GM06990 (cell line): ENCODE measurements at places on chromosomes 3 and 15.
A peak's percentile ranks its signal among the peaks of the same experiment; 100 is the strongest.

DNA sequence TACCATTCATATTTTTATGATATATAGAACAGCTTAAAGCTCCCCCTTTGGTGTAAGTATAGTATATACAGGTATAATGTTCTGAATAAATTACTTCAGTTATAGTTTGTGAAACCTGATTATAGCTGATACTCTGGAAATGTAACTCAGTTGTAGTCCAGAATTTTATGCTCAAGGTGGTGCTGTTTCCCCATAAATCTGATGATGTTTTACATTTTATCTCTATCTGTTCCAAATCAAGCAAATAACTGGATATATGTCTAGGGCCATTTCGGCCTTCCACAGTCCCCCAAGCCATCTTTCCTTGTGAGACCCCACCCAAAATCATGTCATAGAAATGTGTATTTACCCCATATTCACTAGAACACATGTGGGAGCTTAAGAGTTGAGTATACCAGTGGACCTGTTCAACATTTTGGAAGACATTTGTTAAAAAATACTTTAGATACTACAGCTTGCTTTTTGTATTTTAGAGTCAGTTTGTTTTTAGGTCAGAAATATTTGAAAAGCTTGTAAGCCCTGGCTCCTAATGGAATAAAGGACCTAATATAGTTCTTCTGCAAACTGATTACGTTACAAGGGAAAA is 107.1 kb downstream of the ATG7 start:
- no peak for DNase-seq

DNA sequence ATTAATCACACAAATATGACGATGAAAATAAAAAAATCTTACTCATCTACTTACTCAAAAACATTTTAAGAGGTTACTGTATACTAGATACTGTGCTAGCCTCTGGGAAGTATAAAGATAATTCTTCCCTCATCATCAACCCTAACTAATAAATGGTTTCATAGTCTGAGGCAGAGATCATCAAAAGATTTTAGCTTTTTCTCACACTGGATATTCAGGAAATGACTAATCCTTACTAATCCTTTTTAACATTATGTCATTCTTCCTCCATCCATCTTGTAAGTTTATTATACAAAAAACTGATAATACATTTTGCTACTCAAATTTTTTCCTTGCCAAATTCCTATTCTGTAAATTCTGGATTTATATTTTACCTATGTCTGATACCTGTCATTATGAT is 29.7 kb downstream of the ACAD11 start:
- DNase-seq, result no peak

- no peak for DNase-seq
Measured at GRCh38 chr3:138148503-138148902, 16.3 kb upstream of the A4GNT start.

GRCh38 chr15:60660290-60661051 is 181.5 kb upstream of the ICE2 start:
- DNase-seq, result no peak

DNA sequence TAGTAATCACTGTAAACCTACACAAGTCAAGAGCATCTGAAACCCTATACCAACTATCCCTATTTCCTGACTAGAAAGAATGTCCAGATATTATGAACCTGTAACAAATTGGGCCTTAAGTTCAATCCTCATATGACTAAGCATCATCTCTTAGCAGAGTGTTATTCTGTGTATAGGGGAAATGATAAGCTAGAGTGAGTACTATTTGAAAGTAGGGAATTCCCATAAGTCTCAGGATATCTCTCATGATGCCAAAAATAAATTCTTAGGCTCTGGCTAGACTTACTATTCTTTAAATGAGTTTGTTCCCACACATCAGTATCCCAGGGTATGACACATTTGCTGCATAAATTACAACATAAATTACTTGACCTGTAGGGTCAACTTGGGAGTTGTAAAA is 15.3 kb downstream of the MRPL47 start:
- peak; percentile 11 for DNase-seq

DNA sequence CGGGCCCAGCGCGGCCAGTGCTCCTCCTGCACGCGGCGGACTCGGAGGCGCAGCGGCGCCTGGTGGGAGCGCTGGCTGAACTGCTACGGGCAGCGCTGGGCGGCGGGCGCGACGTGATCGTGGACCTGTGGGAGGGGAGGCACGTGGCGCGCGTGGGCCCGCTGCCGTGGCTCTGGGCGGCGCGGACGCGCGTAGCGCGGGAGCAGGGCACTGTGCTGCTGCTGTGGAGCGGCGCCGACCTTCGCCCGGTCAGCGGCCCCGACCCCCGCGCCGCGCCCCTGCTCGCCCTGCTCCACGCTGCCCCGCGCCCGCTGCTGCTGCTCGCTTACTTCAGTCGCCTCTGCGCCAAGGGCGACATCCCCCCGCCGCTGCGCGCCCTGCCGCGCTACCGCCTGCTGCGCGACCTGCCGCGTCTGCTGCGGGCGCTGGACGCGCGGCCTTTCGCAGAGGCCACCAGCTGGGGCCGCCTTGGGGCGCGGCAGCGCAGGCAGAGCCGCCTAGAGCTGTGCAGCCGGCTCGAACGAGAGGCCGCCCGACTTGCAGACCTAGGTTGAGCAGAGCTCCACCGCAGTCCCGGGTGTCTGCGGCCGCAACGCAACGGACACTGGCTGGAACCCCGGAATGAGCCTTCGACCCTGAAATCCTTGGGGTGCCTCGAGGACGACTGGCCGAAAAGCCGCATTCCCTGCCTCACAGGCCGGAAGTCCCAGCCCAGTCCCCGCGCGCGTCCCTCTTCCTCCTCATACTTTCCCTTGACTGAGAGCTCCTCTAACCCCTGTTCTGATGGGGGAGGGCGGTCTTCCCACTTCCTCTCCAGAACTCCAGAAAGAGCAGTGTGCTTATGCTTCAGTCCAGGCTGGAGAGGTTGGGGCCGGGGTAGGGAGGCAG is 1.4 kb upstream of the IL17RC start:
- peak; percentile 35 for DNase-seq

DNA sequence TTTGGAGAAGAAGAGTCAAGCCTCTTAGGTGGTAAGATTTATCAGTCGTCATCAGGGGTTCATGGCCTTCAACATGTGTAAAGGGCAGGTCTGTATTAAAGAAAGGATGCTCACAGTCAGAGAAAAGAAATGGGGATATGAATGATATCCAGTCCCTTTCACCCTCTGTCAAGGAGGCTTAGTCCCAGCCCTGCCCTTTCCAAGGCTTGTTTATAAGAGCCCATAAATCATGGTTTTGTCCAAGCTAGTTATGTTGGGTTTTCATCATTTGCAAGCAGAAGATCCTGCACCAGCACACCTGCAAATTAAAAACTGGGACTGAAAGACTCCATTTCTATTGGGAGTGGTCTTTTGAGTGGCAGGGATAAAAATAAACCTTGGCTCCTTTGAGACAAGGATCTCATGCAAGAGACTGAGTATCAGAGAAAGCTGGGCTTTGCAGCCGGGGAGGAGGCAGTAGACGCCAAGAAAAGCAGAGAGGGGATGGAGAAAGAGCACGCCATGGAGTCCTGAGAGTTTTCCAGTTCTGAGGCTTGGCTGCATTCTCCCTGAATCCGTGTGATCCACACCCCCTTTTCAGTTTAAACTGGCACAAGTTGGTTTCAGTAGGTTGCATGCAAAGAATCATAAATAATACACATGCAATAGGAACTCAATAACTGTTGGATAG is 12.6 kb upstream of the PDIA5 start:
- no peak for DNase-seq

DNA sequence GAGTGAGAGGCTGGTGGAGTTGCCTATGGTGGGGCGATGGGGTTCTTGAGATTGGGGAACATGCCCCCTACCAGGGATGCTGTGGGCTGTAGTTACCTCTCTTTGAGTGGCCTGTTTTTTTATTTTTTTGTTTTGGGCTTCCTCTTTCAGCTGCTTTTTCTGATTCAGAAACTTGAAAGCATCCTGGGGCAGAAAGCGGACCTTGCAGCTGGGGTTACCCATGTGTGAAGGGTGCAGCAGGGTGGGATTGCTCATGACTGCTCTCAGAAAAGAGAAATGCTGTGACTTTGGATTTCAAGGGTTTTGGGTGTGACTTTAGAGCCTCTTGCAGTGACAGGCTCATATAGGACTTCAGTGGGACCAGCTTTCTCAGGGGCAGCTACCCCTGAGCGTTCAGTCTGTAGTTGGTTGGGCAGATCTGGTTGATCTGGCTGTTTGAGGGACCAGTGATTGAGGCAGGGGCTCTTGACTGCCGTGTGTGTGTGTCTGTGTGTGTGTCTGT is 1.8 kb downstream of the LIMD1 start:
- peak; percentile 71 for DNase-seq

DNA sequence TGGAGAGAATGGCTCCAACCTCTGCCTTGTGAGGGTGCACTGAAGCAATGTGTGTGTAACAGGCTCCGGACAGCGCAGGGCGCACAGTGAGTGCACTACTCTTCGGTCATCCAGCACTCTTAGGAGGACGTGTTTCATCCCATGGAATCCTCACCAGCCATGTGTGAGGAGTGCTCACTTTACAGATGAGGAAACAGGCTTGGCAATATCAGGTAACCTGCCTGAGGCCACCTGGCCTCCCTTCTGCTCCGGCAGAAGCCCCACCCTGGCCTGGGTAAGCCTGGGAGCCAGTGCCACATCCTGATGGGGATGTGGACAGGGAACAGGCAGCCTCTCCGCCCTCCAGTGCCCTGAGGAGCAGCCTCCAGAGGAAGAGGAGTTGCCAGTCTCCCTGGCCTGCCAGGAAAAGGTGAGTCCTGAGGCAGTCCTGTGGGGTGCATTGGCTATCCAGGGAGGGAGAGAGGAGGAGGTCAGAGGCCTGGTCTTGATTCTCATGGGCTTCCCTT is 39.4 kb upstream of the LIMD1 start:
- no peak for DNase-seq

DNA sequence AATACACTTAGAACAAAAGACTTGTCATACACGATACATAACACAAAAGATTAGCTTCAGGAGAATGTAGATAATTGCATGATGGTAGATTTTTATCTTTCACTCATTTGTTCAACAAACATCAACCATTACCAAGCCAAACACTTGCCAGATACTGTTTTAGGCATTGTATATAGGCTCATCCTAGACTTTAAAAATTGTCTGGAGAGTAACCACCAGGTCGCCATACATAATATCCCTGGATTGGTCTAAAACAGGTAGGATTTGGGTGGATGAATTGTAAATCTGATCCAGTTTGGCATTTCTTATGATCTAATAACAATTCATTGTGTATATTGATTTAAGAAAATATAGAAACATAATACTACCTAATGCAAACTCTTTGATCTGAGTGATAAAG is 22.8 kb downstream of the GPR15 start:
- DNase-seq, result no peak

GRCh38 chr15:42152921-42153698 is 3.3 kb downstream of the PLA2G4F start:
- DNase-seq, result no peak

GRCh38 chr3:107372506-107372905 is 4.7 kb upstream of the CCDC54 start:
- no peak for DNase-seq

DNA sequence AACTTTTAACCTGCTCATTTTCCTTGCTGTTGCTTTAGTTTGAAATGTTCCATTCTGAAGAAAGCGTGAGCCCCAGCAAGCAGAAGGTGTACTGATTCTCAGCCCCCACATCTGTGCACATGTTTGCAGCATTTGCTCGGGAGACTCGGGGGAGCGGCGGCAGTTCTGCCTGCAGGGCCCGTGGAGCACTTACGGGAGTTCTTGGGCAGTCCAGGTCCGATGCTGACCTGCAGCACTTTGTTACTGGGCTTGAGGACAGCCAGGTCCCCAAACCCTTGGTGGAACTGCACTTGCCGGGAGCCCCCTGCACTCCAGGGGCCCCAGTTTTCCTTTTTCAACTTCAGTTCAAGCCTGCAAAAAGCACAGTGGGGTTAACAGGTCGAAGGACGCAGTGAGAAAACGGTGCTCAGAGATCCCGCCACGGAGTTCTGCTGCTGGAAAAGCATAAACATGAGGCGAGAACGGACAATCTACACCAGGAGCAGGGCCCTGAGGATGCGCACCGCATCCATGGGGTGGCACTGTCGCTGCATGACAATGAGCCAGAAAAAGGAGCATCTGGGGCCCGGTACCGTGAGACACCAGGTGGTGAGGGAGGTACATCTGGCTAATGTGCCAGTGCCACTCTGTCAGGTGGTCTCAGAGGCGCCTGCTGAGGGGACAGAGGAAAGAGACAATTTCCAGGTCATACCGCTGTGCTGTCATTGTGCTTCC is 45.6 kb upstream of the LDHAL6B start:
- no peak for DNase-seq

- no peak for DNase-seq
Measured at GRCh38 chr3:2441558-2441957, 342.9 kb downstream of the CNTN4 start.

DNA sequence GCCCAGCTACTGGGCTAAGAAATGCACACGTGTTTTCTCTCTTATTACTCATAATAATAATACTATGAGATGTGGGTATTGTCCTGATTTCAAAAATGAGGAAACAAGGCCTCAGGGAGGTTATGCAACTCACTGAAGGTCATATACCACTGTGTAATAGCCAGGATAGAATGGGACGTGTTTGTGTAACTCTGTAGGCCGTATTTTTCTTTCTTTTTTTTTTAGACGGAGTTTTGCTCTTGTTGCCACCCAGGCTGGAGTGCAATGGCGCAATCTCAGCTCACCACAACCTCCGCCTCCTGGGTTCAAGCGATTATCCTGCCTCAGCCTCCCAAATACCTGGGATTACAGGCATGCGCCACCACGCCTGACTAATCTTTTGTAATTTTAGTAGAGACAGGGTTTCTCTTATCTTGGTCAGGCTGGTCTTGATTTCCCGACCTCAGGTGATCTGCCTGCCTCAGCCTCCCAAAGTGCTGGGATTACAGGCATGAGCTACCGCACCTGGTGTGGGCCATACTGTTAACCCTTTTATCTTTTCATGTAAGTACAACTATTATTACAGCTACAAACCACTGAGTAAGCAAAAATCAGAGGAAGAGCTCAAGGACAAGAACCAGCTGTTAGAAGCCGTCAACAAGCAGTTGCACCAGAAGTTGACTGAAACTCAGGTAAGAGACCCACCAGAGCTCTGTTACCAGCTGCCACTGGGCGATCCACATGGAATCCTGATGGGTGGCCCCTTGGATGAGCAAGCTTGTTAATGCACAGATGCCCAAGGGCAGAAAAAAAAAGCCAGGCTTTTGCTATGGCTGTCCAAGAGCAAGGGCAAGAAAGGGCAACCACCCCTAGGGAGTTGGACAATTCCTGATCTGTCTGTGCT is 6.7 kb downstream of the KNSTRN start:
- DNase-seq, result no peak

DNA sequence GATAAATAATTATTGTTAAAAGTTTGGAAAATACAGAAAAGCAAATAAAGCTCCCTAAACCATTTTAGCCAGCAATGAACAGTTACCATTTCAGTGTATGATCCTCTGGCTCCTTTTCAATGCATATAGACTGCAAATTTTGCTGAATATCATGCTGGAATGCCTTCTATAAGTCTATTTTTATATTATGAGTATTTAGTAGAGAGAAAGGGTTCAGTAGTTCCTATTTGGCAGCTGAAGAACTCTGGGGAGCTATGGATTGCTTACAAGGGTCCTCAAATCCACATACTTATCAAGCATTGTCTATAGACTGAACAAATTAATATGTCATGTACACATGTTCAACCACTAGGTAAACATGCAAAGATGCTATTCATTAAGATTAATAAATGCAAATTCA is 46.1 kb downstream of the LRRC3B start:
- no peak for DNase-seq
